ENCODE measurements at places on chromosomes 4 and X.

GRCh38 chr4:7183161-7183560 is 9.2 kb upstream of the SORCS2 start:
- no peak for DNase-seq

GRCh38 chr4:105198541-105198940 is 51.9 kb downstream of the TET2 start:
- DNase-seq, result no peak

GRCh38 chrX:2609431-2610238 is 81.5 kb upstream of the CD99 start:
- peak; percentile 24 for DNase-seq

GRCh38 chrX:115591856-115592842 is 31.2 kb downstream of the PLS3 start:
- DNase-seq, result peak; percentile 45

- no peak for DNase-seq
Observed at GRCh38 chr4:124203613-124204238, 508.8 kb downstream of the ANKRD50 start.

- no peak for DNase-seq
Observed at GRCh38 chrX:5672099-5672498, 556.6 kb downstream of the NLGN4X start.

DNA sequence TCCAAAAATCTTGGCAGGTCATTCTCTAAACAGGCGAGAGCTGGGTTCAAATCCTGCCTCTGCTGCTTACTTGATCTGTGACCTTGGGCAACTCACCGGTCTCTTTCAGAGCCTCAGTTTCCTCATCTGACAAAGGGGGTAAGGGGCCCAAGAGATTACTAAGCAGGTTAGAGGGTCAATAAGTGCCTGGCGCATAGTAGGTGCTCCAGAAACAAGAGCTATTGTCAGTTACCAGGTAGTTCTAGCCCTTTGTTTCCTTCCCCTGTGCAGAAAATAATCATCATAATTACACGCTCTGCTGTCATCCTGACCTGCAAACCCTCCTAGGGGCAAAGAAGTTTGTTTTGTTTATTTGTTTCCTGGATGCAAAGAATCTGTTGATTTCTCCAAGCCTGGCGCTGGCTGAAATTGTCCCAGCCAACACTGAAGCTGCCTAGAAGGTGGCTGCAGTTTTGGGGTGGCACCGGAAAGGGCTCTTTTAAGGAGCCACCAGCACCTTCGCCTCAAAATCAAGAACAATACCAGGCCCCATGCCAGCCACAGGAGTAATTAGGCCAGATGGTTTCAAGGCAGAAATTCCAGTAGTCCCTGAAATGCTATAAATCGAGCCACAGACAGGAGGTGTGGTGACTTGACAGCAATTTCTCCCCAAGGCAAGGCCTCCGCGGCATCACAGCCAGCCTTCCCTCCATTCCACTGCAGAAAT is 10.2 kb upstream of the KIAA0232 start:
- no peak for DNase-seq

GRCh38 chrX:55767100-55767499 is 49.6 kb downstream of the RRAGB start:
- DNase-seq, result no peak

- no peak for DNase-seq
Observed at GRCh38 chr4:117249333-117249732, 164.0 kb upstream of the TRAM1L1 start.

- DNase-seq, result no peak
Observed at GRCh38 chr4:152626790-152627189, 53.0 kb downstream of the TMEM154 start.

GRCh38 chrX:18465051-18465450 is 39.6 kb downstream of the CDKL5 start:
- DNase-seq, result no peak

DNA sequence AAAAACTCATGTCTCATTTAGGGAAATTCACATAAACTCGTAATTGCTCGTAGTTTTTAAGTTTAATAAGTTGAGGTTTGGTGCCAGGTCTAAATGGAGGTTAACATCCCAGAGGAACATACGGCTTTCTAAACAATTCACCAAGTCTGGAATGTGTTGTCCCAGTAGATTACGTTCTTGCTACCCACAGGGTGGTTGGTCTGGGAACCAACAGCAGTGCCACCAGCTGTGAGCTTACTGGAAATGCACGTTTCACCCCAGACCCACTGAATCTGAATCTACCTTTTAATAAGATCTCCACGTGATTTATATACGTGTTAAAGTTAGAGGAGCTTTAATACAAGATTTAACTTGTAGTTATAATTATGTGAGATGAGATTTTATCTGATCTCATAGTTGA is 134.3 kb downstream of the BMPR1B start:
- no peak for DNase-seq

- DNase-seq, result no peak
Observed at GRCh38 chrX:118049713-118050112, 66.9 kb downstream of the KLHL13 start.

DNA sequence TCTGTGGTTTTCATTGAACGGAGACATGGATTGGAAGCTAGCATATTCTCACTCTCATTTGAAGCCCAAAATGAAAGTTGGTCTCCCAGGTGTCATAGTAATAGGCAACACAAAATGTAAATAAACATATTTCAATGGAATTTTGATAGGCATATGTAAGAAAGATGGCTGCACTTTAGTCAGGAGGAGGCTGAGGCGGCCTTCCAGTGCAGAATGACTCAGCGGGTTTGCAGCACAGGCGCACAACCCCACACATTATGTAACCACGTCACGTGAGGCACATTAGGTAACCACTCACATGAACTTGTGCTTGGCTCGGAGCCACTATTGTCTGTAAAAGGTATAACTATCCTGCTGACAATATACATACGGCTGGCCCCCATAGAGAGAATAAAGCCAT is 381.7 kb downstream of the GPAT3 start:
- no peak for DNase-seq

DNA sequence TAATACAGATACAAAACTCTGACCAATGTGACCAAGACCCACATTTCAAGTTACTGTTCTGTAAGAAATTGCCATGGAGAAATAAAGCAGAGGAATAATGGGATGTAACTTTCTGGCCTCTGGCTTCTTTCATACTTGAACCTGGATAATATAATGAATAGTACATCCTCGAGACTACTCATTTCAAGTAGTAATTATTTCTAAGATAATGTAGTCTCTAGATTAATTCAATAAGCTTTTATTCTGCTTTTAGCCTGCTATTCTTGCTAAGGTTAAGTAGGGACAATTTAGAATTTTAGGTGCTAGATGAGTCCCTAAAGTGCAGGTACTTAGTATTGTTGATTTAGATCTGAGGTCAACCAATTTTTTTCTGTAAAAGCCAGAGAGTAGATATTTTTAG is 178.7 kb upstream of the IL15 start:
- no peak for DNase-seq

DNA sequence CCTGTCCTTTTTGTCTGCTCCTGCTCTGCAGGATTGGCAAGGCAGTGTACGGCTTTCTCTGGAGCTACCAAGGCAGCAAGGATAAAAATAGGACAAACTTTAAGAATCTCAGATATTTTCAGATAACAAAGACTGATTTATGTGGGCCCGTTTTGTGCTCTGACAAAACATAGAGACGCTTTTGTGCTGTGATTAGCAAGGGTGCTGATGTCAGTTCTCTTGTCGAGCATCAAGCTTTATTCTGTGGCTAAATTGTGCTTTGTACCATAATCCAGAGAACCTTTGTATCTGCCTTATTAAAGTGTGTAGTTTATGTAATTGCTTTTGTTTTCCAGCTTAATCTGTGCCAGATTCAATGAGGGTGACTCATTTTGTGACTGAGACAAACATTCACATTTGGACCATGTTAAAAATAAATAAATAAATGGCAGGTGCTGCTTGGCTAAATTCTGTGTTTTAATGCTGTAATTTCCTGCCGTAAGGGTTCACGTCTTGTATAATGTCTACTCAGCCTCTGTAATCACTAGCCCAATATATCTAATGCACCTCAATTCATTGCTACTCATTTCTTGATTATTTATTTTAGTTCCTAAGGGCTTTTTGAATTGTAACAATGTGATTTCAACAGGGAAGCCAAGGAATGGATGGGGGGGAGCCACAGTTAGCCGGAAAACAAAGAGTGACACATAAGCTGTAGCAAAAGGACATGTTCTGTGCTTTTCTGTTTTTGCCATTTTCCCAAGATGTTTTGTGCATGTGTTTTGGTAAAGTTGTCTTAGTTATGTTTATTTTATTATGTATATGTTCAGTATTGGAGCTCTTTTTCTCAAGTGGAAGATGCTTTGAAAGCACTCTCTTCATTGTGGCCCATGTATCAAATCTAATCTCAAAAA is 75.1 kb downstream of the GAB1 start:
- DNase-seq, result peak; percentile 97

DNA sequence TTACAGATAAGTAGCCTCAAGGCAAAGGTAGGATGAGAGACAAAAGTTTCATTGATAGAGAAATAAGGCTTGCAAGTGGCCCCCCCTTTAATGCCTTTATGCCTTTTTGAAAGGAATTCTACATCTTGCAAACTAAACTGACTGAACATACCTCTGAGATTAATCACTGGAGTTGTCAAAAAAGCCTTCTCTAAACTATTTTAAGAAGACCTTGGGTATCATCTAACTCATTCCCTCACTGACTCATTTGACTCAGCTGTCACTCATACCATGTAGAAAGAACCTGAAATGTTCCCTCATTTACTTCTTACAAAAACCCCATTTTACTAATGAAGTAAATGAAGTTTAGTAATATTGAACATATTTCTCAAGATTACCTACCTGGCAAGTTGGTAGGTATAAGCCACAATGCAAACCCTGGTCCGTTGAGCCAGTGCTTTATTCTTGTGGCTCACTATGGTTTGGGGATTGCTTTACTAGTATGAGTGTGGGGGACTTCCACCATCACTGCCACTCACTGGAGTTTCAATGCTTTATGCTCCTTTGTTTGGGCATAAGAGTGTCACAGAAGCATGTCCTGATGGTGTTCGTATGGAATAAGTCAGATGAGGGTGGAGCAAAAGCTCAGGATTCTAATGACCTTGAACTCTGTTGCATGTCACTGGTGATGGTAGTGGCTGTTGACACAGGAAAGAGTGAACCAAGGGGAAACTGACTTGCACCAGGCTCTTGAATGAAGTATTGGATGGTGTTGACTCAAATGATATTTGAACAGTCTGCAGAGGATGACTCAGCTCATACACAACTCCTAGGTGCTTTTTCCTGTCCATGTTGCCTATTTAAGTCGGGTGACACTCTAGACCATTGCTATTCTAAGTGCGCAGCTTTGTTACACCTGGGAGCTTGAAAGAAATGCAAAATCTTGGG is 305.5 kb upstream of the EMCN start:
- DNase-seq, result no peak

DNA sequence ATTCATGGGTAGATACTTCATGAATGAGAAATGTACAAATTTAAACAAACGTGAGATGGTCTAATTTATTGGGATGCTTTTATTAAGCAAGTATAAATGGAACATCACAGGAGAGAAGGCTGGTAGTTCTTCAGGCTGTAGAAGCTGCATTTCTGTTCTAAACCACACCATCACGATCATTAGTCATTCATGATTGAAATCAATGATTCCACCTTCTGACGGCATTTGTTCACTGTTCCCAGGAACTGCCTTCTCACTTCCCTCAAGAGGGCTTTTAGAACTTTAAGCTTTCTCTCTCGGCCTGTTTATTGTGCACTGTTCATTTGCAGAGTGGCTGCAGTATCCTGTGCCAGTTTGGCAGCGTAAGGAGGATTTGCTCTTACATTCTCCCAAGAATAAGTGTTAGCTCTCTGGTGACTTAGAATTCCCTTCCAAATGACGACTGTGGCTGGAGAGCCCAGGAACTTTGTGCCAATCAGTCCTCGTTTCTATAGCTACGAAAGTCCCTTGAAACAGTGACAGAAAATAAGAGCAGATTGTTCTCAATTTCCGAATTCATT is 54.7 kb downstream of the MFAP3L start:
- no peak for DNase-seq

GRCh38 chrX:115609621-115610020 is 48.6 kb downstream of the PLS3 start:
- DNase-seq, result no peak

DNA sequence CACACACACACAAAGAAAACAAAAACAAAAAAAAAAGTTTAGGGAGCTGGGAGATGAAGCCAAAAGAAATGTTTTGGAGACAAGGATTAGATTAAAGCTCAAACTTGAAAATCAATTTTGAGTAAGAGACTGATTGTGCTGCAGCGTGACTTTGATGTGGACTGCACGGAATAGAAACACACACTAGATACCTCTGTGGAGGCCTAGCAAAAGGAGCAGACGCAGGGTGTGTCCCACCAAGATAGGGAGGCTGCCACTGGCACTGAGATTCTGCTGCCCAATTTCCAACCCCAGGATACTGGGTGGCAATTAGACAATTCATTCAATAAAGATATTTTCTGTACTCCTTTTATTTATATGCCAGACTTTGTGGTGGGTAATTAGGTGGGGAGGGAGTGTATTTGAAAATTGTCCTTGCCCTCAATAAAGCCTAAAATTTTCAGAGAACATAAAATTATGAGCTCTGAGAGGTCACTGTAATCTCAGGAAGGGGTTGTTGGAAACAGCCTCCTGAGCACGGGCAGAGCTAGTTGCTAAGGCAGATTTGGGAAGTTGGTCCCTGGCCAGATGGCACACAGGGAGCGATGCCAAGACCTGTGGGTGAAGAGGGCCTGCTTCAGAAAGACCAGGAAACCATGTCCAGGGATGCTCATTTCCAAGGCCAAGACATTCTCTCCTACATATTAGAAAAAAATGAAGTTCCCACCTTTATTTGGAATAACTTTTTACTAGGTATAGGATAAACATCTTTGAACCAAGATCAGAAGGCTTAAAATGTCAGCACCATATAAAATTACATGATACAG is 1.9 kb upstream of the PPP3CA start:
- no peak for DNase-seq

DNA sequence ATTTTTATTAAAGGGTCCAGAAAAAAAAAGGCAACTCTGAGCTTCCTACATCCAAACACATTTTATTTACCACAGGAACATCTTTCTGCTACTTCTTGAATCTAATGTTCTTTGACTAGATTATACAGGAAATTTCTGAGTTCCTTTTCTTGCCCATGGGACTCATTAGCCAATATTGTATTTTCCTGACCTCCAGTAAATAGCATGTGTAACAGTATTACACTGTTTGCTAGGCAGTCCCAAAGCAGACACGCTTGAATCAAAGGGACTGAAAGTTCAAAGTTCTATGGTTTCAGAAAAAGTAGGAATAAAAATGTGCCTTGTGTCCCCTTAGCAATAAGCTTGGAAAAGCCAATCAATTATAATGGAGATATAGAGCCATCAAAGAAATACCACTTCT is 57.4 kb downstream of the MOSPD2 start:
- DNase-seq, result no peak

DNA sequence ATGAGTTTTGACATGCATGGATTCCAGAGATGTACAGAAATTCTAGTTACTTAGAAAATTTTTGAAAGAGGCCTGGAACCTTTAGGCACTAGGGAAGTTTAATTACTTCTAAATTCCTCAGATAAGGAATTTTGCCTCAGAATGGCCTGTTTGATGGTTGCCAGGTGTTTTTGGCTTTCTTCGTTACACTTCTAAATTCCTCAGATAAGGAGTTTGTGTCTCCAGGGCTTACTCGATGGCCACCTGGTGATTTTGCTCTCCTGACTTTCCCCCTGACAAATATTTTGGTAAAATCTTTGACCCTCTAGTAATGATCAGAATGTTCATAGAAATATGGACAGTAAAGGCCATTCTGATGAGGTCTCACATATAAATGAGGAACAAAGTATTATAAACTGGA is 64.3 kb downstream of the BEX3 start:
- DNase-seq, result no peak

- DNase-seq, result no peak
Observed at GRCh38 chrX:6292599-6292998, 63.9 kb upstream of the NLGN4X start.

GRCh38 chrX:38594434-38594833 is 33.1 kb downstream of the TSPAN7 start:
- DNase-seq, result no peak
